ENCODE measurements at places on chromosomes 7 and 10. TPM values are rescaled to one million over a fixed set of nuclear protein-coding genes. Genes with fewer than 3 reads are reported as not detected.

DNA sequence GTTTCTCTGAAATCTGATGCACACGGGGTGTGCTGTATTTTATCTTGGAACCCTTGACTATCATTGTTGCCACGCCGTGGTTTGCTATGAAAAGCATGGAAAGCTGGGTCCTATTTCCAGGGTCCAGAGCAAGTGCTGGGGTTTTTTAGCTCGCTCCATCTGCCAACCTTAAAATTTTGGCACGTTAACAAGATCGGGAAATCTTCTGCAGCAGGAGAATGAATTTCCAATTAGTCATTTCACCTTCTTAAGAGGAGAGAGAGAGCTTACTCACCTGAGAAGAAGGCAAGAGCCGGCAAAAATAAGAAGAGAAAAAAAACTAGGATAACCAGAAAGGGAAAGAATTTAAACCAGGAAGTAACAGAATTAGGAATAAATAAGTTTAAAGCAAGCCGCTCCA lies 223.6 kb upstream of the CELF2 start:
- no peaks in the 10 kb centered on the region for H3K4me1 ChIP-seq
- no peak for DNase-seq
- H3K27ac ChIP-seq = no peak overlapping the region
- H3K4me3 ChIP-seq = no peak overlapping the region
- H3K27me3 ChIP-seq = peaks cover 3% of the 10 kb centered on the region

DNA sequence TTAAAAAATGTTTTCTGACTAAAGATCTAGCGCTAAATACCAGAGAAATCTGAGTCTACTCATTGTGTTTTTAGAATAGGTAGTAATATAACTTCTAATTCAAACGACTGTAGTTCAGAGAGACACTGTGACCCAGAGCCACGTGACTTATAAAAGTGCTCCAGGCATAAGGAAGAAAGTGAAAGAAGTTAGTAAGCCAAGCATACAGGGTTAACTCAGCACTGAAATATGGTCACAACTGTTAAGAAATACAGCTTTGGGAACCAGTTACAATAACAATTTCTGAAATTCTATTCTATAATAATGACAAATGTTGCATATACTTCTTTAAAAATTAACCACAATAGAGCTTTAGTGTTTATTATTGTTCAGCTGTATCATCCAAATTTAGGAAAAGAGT lies 119.1 kb downstream of the TFEC start:
- H3K4me3 ChIP-seq = no peak overlapping the region
- no peak overlapping the region for H3K27ac ChIP-seq
- peaks cover 29% of the 10 kb centered on the region for H3K27me3 ChIP-seq
- H3K4me1 ChIP-seq = no peaks in the 10 kb centered on the region
- no peak for DNase-seq

GRCh38 chr7:16753102-16753931 lies at the start of gene TSPAN13:
TSPAN13 (plus strand) TSS chr7:16753755; CDS start chr7:16753968, 213 bp downstream.
- H3K36me3 ChIP-seq = no peaks in the 10 kb centered on the region
- DNase-seq = peak; percentile 82
- peak within 1 kb of the TSS; percentile 64 for H3K4me3 ChIP-seq
- H3K27ac ChIP-seq = no peak within 1 kb of the TSS
- peaks cover 10% of the 10 kb centered on the region for H3K4me1 ChIP-seq

MEIG1 gene
- total RNA-seq = 0.91 TPM

ATP6V0E2 gene
- 63.1 TPM for total RNA-seq

DNA sequence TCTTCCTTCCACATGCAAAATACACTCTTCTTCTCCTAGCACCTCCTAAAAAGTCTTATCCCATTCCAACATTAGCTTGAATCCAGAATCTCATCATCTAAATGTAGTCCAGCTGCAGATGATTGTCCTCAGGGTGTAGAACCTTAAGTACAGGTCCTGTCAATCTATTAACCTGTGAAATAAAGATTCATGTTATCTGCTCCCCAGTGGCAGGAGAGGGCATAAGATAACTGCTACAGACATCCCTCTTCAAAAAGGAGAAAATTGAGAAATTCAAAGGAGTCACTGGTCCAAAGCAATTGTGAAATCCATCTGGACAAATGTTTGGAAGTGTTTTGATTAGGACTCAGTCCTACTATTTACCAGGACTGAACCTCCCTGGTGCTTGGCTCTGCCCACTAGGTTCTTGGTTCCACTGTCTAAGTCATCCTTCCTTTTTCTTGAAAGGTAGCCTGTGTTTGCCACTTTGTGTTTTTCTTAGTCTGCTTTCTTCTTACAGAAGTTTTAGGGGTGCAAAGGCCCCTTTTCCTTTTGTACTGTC lies 96.2 kb downstream of the ADD3 start:
- H3K36me3 ChIP-seq = peaks cover 57% of the 10 kb centered on the region
- no peak for DNase-seq
- H3K4me3 ChIP-seq = no peak overlapping the region
- H3K27ac ChIP-seq = no peak overlapping the region

Data from activated CD8-positive, alpha-beta memory T cell treated with anti-CD3 and anti-CD28 coated beads, Interleukin-2, amount 10 ng/mL, durations not matched to agents 7 days and 5 days (primary cell).